ENCODE measurements at places on chromosomes 12 and 14.

GRCh38 chr14:66600416-66600815, 92.5 kb downstream of the GPHN start:
- DNase-seq: no peak

DNA sequence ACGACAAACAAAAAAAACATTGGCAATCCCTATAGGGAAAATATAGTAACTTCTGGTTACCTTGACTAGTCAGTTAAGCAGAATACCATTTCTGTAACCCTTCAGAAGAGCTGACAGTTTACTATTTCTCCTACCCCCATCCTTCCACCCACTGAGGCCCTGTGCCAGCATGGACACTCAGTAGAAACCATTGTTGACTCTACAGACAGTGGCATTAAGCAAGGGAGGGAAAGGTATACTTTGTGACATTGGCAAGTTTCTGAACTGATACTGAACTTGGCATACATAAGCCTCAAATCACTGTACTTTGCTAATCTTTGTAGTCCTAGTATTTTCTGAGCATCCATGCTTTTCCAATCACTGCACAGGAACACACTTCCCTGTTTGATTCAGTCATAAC, 33.4 kb upstream of the VSX2 start:
- no peak for DNase-seq

- no peak for DNase-seq
These were observed 151.5 kb downstream of the DERA start for GRCh38 chr12:16062611-16063010.

GRCh38 chr12:100927826-100928225, 133.2 kb downstream of the ANO4 start:
- no peak for DNase-seq

- no peak for DNase-seq
These were observed 12.7 kb downstream of the ACVRL1 start for GRCh38 chr12:51920046-51920445.

- no peak for DNase-seq
These were observed 183.0 kb downstream of the ERC1 start for GRCh38 chr12:1173781-1174617.

- DNase-seq: no peak
These were observed 96.7 kb downstream of the SLC25A47 start for GRCh38 chr14:100419856-100420255.

DNA sequence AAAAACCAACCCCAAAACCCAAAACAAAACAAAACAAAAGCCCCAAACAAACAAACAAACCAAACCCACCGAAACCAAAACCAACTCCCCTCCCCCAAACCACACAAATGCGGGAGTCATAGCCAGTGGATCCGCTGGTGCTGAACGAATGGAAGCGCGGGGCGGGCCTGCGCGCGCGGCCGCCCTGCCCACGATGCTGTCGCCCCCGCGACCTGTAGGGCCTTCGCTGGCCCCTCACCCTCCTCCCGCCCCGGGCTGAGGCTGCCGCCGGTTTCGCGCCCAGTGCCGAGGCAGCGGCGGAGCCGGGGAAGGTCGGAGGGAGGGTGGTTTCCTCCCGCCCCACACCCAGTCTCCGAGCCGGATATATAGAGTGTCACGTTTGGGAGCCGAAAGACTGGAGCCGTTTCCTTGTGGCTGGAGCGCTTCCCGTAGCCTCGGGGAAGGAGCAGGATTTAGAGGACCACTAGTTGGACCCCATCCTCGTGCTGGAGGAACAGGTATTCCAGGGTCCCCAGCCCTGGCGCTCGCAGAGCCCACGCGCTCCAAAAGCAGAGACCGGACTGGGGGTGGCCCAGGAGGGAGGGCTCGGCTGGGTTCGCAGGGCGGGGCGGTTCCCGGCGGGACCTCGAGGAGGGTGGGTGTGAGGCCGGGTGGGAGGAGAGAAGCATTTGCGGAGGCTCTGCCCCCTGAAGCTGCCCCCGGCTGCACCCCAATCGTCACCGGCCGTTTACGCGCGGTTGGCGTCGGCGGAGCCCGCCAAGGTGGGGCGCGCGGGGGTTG, at the start of gene FAR2:
TSS of gene FAR2 (plus strand) at position 368 of the 780 bp plus-strand sequence. CDS start 121,172 bp downstream, outside the sequence.
- no peak for DNase-seq

GRCh38 chr12:95283371-95283770, 65.8 kb downstream of the VEZT start:
- DNase-seq: no peak

- DNase-seq: no peak
These were observed 131.2 kb upstream of the TBX3 start for GRCh38 chr12:114815026-114815795.

GRCh38 chr12:13836099-13836498, 145.3 kb downstream of the GRIN2B start:
- DNase-seq: no peak
